ENCODE measurements at places on chromosomes 7 and 10.

DNA sequence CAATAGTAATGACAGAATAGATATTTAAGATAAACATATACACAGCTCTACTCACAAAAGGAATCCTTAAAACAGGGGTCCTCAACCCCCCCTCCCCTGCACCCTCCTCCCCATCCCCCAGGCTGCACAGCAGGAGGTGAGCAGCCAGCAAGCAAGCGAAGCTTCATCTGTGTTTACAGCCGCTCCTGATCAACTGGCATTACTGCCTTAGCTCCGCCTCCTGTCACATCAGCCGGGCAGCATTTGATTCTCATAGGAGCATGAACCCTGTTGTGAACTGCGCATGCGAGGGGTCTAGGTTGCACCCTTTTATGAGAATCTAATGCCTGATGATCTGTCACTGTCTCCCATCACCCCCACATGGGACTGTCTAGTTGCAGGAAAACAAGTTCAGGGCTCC lies 65.5 kb downstream of the SMURF1 start:
- H3K27me3 ChIP-seq: no peaks in the 10 kb centered on the region
- no peak overlapping the region for H3K27ac ChIP-seq
- H3K4me3 ChIP-seq: no peak overlapping the region
- no peaks in the 10 kb centered on the region for H3K36me3 ChIP-seq

GRCh38 chr7:7913504-7913903 lies 55.1 kb upstream of the GLCCI1 start:
- H3K27ac ChIP-seq: no peak overlapping the region
- no peaks in the 10 kb centered on the region for H3K4me1 ChIP-seq
- DNase-seq: no peak
- no peaks in the 10 kb centered on the region for H3K36me3 ChIP-seq
- no peak overlapping the region for H3K4me3 ChIP-seq

DNA sequence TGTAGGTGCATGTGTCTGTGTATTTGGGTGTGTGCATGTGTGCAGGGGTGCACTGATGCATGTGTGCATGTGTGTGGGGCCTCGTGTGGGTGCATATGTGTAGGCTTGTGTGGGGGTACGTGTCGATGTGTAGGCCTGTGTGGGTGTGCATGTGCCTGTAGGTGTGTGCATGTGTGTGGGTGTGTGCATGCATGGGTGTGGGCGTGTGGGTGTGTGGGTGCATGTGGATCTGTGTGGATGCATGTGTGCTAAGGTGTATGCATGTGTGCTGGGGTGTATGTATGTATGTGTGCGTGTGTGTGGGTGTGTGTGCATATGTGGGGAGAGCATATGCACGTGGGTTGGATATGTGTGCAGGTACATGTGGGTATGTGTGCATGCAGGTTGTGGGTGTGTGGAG lies 73.2 kb downstream of the NKX6-2 start:
- DNase-seq: no peak
- no peak overlapping the region for H3K4me3 ChIP-seq
- peaks cover 11% of the 10 kb centered on the region for H3K36me3 ChIP-seq
- H3K27ac ChIP-seq: no peak overlapping the region
- no peaks in the 10 kb centered on the region for H3K27me3 ChIP-seq

- no peak overlapping the region for H3K4me3 ChIP-seq
- H3K27me3 ChIP-seq: no peaks in the 10 kb centered on the region
- H3K4me1 ChIP-seq: no peaks in the 10 kb centered on the region
- H3K36me3 ChIP-seq: no peaks in the 10 kb centered on the region
- no peak overlapping the region for H3K27ac ChIP-seq
Observed at GRCh38 chr7:114628362-114628761, 213.7 kb downstream of the FOXP2 start.

DNA sequence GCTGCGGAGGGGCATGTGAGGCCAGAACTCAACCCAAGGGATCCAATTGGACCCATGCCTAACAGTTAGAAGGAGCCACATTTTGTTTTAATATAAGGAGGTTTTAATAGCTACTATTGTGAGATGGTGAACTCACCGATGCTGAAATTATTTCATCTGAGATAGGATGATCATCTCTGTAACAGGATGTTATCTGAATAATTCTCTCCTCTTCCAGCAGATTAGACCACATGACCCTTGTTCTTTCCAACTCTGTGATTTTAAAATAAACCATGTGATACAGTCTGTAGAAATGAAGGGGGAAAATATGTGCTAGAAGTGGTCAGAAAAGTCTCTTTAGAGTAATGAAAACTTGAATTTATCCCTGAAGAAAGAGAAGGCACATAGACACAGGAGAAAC lies 385.8 kb downstream of the LRMDA start:
- H3K27me3 ChIP-seq: peaks cover 7% of the 10 kb centered on the region
- no peak overlapping the region for H3K4me3 ChIP-seq
- H3K36me3 ChIP-seq: no peaks in the 10 kb centered on the region
- no peak for DNase-seq
- H3K27ac ChIP-seq: no peak overlapping the region
- H3K4me1 ChIP-seq: no peaks in the 10 kb centered on the region

- no peaks in the 10 kb centered on the region for H3K36me3 ChIP-seq
- DNase-seq: no peak
- H3K4me3 ChIP-seq: no peak overlapping the region
- H3K27ac ChIP-seq: no peak overlapping the region
- H3K27me3 ChIP-seq: no peaks in the 10 kb centered on the region
- H3K4me1 ChIP-seq: no peaks in the 10 kb centered on the region
Observed at GRCh38 chr10:93656155-93656554, 43.8 kb downstream of the PDE6C start.

DNA sequence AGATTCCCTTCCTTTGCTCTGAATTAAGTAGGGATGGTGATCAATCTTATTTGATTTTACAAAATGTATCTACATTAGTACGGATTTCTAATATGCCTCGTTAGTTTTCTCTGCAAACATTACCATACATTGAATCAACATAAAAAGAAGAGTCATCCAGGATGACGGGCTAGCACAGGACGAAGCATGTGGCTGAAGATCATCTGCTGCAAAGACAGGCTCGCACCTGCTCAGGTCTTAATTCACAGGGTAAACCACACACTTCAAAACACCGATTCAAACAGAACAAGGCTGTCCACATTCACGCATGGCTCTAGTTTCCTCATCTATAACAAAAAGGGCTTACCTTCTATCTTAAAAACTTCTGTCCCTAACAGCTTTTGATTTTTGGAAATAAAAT lies 323.0 kb downstream of the PARD3 start:
- no peaks in the 10 kb centered on the region for H3K4me1 ChIP-seq
- no peaks in the 10 kb centered on the region for H3K36me3 ChIP-seq
- no peaks in the 10 kb centered on the region for H3K27me3 ChIP-seq
- no peak overlapping the region for H3K27ac ChIP-seq

DNA sequence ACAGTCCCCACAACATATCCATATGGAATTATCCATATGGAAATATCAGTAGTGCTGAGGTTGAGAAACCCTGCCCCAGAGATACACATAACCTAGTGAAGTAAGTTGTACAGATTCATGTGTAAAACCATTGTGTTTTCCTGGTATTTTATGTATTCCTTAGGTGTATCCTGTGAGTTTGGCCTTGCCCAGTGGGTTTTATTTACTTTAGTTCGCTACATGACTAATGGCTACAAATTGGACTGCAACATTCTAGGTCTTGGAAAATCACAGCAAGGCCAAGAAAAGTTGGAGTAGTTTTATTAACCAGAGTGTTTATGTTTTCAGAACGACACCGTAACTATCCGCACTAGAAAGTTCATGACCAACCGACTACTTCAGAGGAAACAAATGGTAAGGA lies 1.4 kb downstream of the RPS24 start:
- H3K27me3 ChIP-seq: no peaks in the 10 kb centered on the region
- H3K4me1 ChIP-seq: peaks cover 30% of the 10 kb centered on the region
- no peak for DNase-seq
- peaks cover 49% of the 10 kb centered on the region for H3K36me3 ChIP-seq
- peak overlapping the region; percentile 96 for H3K4me3 ChIP-seq

DNA sequence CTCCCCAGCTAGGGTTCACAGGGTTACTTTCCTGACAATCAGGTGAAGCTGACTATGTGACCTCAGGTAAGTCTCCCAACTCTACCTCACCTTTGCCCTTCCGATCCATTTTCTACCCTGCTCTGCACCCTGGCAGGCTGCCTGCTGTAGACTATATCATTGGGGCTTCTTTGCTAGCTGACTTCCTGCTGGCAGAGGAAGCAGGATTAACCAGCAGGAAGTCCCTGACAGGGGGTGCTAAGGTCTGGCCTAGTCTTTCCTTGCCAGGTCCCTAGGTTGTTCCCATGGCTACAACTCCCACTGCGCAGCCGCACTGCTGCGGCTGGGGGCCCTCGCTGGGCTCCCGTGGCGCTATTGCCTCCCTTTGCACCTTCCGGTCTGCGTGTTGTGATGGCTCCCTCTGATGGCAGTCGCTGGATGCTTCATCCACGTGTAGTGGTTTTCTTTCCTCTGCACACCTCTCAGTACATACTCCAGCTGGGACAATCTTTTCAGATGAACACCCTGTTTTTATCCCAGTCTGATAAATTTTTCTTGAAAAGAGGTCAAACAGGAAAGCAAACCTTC lies 365.9 kb downstream of the REEP3 start:
- DNase-seq: no peak

- no peaks in the 10 kb centered on the region for H3K27me3 ChIP-seq
- H3K4me1 ChIP-seq: no peaks in the 10 kb centered on the region
- H3K36me3 ChIP-seq: no peaks in the 10 kb centered on the region
- DNase-seq: no peak
- H3K27ac ChIP-seq: no peak overlapping the region
Observed at GRCh38 chr10:130757821-130758489, 553.6 kb downstream of the TCERG1L start.

- H3K4me1 ChIP-seq: no peaks in the 10 kb centered on the region
- DNase-seq: no peak
- H3K27me3 ChIP-seq: no peaks in the 10 kb centered on the region
Observed at GRCh38 chr10:90096196-90096595, 394.8 kb downstream of the KIF20B start.

DNA sequence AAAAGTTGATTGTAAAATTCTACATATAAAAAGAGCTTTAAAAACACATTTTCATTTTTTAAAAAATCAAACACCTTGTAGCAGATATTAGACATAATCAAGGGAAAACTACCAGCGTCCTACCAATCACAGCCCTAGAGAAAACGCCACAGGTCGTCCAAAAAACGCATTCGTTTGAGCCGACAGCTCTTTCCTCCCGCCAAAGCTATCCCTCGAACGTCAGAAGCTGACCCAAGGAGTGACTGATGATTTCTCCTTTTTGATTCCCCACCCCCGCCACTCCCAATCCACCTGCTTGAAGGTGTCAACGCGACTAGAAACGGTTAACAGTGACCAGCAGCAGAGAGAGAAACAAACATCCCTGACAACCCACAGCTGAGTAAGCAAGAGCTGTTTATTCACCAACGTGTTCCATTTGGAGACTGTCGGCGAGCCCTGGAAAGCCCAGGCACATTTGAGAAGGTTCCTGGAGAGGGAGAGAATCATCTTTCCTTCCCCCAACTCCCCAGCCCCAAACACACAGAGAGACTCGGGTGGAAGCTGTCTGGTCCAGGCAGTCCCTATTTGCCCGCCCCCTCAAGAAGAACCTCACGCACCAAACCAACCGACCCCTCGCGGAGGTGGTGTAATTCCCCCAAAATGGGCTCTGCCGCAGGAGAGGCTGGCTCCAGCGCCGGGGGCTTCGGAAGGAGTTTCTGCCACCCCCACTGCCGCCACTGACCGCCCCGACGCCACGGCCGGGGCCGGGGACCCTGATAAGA lies 622 bp downstream of the CPEB3 start:
- no peaks in the 10 kb centered on the region for H3K4me1 ChIP-seq
- no peaks in the 10 kb centered on the region for H3K36me3 ChIP-seq
- no peaks in the 10 kb centered on the region for H3K27me3 ChIP-seq
- peak overlapping the region; percentile 84 for H3K27ac ChIP-seq
- peak overlapping the region; percentile 100 for H3K4me3 ChIP-seq

- DNase-seq: no peak
- H3K27me3 ChIP-seq: peaks cover 9% of the 10 kb centered on the region
- no peaks in the 10 kb centered on the region for H3K4me1 ChIP-seq
- H3K36me3 ChIP-seq: no peaks in the 10 kb centered on the region
- H3K27ac ChIP-seq: no peak overlapping the region
Observed at GRCh38 chr7:55022002-55022985, 3.5 kb downstream of the EGFR start.

- H3K36me3 ChIP-seq: no peaks in the 10 kb centered on the region
- no peak overlapping the region for H3K27ac ChIP-seq
- no peak overlapping the region for H3K4me3 ChIP-seq
- H3K4me1 ChIP-seq: no peaks in the 10 kb centered on the region
- no peaks in the 10 kb centered on the region for H3K27me3 ChIP-seq
- no peak for DNase-seq
Observed at GRCh38 chr7:78673272-78673671, 780.2 kb downstream of the MAGI2 start.

DNA sequence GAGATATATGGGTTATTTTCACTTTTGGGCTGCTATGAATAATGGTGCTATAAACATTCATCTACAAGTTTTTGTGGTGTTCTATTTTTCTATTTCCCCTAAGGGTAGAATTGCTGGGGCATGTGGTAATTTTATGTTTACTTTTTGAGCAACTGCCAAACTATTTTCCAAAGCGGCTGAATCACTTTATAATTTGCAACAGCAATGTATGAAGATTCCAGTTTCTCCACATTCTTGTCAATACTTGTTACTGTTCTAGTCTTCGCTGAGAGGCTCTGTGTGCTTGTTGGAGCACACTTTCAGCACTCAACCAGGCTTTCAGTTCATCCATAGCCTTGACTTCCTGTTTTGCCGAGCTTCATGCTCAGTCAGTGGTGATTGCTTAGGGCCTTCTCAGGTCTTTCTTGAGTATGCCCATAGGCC lies 39.0 kb downstream of the ADK start:
- H3K4me3 ChIP-seq: no peak overlapping the region
- no peak overlapping the region for H3K27ac ChIP-seq
- H3K36me3 ChIP-seq: no peaks in the 10 kb centered on the region
- peaks cover 24% of the 10 kb centered on the region for H3K4me1 ChIP-seq
- no peaks in the 10 kb centered on the region for H3K27me3 ChIP-seq

- peaks cover 31% of the 10 kb centered on the region for H3K4me1 ChIP-seq
- no peak for DNase-seq
- H3K27me3 ChIP-seq: no peaks in the 10 kb centered on the region
- H3K27ac ChIP-seq: no peak overlapping the region
- no peak overlapping the region for H3K4me3 ChIP-seq
Observed at GRCh38 chr7:116230191-116231005, 20.1 kb downstream of the TES start.

DNA sequence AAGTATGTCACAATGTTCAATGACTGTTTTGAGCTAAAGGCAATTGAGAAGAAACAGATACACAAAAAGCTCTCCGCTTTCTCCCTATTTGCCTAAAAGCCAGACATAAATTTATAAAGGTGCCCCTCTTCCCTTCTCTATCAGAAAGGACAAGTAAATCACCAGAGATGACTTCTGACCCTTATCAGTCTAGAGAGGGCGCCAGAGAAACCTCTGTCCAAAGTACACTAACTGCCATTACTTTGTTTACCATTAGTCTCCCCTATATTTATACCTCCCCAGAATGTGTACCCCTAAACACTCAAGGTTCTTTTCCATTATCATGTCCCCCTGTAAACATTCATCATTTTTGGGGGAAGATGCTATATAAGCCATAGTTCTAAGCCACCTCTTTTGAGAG lies 49.3 kb downstream of the TPK1 start:
- no peak overlapping the region for H3K4me3 ChIP-seq
- no peaks in the 10 kb centered on the region for H3K27me3 ChIP-seq
- H3K36me3 ChIP-seq: no peaks in the 10 kb centered on the region

GRCh38 chr10:51246156-51246555 lies 171.9 kb downstream of the PRKG1 start:
- H3K36me3 ChIP-seq: no peaks in the 10 kb centered on the region
- H3K4me3 ChIP-seq: no peak overlapping the region
- no peaks in the 10 kb centered on the region for H3K27me3 ChIP-seq
- DNase-seq: no peak
- H3K4me1 ChIP-seq: no peaks in the 10 kb centered on the region
- no peak overlapping the region for H3K27ac ChIP-seq

GRCh38 chr10:123354521-123354920 lies 200.3 kb downstream of the BUB3 start:
- no peak overlapping the region for H3K27ac ChIP-seq
- H3K4me1 ChIP-seq: no peaks in the 10 kb centered on the region
- H3K4me3 ChIP-seq: no peak overlapping the region
- no peaks in the 10 kb centered on the region for H3K27me3 ChIP-seq
- no peaks in the 10 kb centered on the region for H3K36me3 ChIP-seq
